ENCODE measurements at places on chromosomes 16 and 17.
A peak's percentile ranks its signal among the peaks of the same experiment; 100 is the strongest.

DNA sequence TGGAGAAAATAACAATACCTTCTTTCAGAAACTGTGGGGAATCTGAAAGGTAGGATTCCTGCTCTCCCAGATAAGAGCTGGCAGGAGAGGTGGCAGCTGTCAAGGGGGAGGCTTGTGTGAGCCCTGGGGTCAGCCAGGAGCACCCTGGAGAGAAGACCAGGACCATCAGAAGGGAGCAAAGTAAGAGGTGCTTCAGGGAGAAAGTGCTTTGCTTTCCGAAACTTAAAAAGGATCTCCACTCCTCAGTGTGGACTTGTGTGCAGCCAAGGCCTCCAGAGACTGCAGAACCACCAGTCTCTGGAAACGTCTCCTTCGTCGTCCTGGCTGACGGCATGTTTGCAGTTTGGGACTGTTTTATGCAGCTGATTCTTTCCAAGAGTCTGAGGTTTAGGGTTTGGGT lies 13.7 kb upstream of the SOX9 start:
- DNase-seq = no peak

DNA sequence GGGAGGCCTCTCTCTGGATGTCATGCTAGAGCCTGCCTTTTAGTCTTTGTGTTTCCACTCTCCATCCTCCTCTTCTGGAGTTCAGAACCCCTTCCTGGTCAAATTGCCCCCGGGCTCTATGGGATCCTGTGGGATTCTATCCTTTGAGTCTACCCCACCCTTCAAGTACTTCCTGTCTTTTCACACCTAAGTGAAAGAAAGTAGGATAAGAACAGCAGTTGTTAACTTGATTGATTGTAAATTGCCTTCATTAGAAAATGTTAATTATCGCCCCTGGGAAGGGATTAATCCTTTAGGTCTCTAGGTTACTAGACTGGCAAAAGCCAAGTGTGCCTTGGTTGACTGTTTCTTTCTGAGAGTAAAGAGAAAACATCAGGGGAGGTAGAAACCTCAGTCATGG lies 30.1 kb downstream of the PRKCB start:
- no peak for DNase-seq

DNA sequence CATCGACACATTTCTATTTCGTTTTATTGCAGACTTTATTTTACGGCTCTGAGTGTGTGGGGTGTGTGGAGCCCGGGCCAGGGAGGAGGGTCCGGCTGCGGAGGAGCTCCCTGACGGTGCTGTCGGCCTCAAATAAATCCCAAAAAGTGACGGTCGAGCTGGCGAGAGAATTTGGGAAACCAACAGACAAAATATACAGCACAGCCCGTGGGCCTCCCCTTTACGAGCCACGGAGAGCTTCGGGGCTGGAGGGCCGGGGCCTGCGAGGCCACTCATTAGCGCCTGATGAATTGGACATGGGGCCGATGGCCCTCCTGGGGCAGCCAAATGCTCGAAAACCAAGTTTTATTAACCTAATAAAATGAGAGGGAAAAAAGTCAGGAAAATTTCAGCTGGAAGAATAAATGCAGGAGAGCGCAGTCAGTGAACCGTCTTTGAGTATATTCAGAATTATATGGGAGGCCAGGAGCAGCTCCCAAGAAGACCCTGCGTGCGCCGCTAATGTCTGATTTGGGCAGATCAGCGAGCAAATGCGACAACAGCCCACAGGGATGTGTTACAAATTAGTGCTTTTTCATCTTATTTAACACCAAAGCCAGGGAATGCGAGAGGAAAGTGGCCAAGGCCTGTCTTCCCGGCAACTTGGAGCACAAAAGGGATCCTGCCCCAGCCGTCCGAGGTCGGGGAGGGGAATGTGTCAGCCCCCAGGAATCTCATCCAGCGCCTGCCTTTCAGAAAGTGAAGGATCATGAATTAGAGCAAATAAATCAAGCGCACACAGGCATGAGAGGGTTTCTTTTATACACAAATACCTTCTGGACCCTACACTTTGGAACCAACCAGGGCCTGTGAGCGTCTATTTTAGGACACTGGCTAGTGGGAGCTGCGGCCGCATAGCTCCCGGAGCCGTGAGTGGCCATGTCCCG lies 249.1 kb downstream of the C16orf95 start:
- DNase-seq = no peak

GRCh38 chr16:29025218-29025617 lies 40.4 kb downstream of the LAT start:
- DNase-seq = no peak

DNA sequence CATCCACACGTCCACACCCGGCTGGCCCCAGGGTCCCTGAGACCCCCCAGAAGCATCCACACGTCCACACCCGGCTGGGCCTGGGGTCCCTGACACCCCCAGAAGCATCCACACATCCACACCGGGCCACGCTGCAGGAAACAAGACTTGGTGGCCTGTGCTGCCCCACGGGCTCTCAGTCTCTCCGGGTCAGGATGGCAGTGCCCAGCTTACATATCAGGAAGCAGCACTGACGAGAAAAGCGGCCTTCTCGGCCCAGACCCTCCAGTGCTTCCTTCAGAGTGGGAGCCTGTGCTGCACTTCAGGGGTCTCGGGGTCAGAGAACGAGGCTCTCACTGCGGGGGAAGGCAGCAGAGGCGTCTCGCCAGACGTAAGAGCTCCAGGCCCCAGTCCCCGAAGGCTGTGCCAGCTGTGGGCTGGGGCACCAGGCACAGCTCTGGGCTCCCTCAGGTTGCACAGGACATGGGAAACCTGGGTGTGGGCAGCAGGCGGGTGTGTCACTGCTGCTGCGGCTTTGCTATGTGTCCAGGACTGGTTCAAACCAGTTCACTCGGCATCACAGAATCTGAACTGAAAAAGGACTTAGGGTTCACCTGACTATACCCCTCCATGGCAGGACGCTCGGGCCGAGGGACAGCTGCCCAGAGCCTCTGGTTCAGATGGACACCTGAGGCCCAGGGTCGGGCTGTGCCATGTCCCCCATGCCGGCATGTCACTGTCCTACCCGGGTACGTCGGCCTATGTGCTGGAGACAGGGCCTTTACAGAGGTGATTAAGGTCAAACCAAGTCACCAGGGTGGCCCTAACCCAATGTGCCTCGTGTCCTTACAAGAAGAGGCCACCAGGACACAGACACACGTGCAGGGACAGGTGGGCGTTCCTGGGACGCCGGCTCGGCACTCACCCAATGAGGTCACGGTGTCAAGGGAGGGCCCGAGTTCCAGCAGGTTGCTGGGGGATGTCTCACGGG lies 40.2 kb upstream of the CHMP6 start:
- DNase-seq = no peak

DNA sequence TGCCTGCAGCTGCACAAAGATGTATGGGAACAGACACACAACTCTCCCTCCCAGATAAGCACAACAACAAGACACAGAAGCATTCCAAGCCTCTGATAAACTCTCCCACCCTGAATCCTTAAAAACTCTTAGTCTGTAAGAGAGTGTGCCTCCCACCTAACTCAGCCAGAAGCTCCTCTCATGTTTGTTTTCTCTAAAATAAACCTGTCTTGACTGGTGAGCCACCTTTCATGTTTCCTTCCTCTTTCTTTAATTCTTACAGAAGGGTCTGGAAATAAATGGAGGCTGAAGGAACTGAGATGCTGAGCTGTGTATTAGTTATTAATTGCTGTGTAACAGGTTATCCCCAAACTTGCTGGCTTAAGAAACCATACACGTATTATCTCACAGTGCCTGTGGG lies 57.2 kb downstream of the MEOX1 start:
- no peak for DNase-seq

- no peak for DNase-seq
Measured at GRCh38 chr16:30907064-30907463, 10.7 kb downstream of the CTF1 start.

DNA sequence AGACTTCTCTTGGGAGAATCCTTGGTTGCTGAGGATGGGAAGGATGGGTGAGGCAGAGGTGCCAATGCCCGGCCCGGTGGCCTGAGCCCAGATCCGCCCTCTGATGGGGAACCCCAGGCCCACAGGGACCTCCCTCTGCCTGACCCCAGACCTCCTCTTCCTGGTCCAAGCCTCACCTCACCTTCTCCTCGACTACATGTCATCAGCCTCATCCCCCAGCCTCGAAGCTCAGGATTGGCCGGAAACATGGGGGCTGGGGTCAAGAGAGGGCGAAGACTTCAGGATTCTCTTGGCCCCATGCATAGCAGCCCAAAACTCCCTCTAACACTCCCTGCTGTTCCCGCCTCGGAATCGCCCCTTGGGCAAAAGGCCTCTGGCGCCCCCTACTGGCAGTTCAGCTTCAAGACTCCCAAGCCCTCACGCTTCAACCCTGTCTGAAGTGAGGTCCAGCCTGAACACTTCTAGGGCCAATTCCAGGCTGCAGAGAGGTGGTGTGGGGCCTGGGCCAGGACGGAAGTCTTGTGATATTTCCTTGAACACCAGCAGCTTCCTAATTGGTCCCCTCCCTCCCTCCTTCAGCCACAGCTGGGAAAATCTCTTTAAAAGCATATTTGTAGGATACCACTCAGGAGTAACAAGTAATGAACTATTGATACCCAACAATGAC lies 47.2 kb downstream of the ARHGAP27 start:
- peak; percentile 37 for DNase-seq

DNA sequence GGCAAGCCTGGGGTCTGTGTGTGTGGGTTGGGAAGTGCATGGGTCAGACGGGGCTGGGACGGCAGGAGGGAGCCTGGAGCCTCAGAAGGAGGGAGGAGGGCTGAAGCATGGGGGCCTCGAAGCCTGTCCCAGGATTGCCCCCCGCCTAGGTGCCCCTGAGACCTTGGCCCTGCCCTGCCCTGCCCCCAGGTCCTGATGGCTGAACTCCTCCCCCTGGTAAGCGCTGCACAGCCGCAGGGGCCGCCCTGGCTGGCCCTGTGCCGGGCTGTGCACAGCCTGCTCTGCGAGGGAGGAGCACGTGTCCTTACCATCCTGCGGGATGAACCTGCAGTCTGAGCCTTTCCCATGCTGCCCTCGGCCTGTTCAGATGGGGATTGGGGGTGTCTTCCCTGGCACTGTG lies 4.4 kb downstream of the TEDC2 start:
- no peak for DNase-seq

DNA sequence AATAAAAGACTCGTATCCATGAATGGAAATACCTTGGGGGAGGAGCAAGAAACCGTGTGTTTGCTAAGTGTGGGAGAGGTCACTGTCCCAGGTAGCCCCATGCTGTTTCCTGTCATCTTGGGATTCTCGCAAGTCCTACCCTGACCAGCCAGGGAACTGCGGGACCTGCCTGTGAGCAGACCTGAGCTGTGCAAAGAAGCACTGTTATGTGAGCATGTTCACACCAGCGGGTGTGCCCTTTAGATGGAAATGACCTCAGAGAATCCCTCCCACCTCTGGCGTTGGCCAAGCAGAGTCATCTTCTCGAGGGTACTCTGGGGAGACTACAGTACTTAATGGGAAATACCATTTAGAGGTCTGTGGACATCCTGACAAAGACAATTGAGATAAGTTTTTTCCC lies 127.0 kb upstream of the MON1B start:
- no peak for DNase-seq

DNA sequence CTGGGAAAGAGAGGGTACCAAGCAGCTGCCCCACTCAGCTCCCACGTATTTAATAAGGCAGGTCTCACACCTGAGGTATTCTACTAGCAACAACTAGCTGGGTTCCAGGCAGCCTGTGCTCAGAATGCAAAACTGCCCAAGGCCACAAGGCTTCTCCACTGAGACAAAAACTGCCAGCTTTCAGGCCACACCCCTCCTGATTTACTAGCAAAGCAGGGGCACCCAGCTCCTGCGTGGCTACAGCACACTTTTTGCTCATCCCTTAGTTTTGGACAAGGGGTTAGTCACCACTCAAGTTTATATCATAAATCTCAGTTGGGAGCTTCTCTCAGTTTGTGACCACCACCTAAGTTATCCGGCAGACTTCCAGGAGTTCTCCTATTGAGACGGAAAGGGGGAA lies 494.6 kb downstream of the CDH11 start:
- no peak for DNase-seq

DNA sequence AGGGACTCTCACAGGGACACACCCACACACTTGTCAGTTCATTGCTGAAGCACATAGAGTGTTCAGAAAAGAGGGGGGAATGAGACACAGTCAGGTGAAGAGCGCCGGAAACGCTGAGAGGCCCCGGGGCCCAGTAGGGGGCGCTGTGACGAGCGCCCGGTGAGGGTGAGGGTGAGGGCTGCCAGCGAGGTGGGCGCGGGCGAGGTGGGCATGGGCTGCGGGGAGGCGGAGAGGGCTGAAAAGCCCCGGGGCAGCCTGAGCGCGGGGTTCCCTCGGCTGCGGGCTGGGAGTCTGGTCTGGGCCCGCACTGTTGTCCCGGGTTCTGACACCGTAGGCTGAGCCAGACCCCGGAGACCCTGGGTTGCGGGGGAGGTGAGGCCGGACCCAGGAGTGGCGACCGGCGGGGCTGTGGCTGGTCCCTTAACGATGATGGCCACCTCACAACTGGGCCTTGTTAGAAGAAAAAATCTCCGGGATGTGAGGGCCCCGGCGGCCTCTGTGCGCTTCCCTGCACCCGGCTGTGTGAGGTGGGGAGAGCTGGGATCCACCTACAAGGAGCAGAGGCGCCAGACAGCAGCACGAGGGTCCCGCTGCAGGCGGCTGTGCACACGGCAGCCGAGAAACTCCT lies 91.4 kb downstream of the C16orf78 start:
- DNase-seq = no peak

- peak; percentile 65 for DNase-seq
Measured at GRCh38 chr16:87317750-87318644, 805 bp upstream of the C16orf95 start.

GRCh38 chr17:31802502-31802901 lies 56.5 kb downstream of the COPRS start:
- no peak for DNase-seq

DNA sequence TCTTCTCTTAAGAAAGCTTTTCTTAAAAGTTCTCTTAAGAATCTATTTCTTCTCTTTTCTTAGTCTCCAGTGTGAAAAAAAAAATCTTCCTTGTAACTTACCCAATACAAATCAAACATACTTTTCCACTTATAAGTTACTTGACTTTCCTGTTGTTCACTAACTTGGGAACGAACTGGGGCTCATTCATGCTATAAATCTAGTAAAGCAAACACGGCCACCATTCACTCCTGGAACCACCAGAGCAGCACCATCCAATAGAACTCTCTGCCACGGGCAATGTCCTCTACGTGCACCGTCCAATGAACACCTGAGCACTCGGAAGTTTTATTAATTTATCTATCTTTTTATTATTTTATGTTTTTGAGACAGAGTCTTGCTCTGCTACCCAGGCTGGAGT lies 20.8 kb downstream of the SRP68 start:
- DNase-seq = no peak

DNA sequence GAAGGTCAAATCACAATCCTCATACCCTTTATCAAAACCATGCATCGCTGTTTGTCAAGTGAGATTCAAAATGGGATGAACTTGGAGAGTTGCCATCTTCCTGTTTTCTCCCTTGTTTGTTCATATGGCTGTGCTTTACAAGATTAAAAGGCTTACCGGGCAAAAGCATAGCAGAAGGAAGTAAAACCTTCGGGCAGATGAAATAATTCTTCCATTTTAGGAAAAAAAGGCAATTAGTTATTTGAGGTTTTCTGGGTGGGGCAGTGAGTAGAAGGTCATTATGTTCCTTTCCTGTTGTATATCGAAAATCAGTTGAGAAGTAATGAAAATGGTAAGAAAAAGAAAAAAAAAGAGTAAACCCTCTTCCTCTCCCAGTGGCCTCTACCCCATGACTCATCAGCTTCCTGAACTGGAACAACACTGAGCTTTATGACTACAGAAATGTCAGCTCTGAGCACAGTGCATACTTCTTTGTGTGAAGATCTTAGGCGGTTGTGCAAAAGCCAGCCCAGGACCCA lies 369.2 kb downstream of the CDH13 start:
- DNase-seq = no peak

Data from SHP77 treated with DMSO at 0.1 percent for 48 hours (cell line).